Thyroid gland (tissue), 4 donors: ENCODE measurements at places on chromosomes 5 and 9. TPM values are rescaled to one million over a fixed set of nuclear protein-coding genes. Genes with fewer than 3 reads are reported as not detected.
A peak's percentile ranks its signal among the peaks of the same experiment; 100 is the strongest.

GRCh38 chr5:155772009-155772662, 554.8 kb upstream of the SGCD start:
- no peak overlapping the region for H3K4me3 ChIP-seq
- H3K36me3 ChIP-seq, result no peaks in the 10 kb centered on the region
- no peak overlapping the region for H3K27ac ChIP-seq
- H3K4me1 ChIP-seq, result no peaks in the 10 kb centered on the region
- no peaks in the 10 kb centered on the region for H3K27me3 ChIP-seq

DNA sequence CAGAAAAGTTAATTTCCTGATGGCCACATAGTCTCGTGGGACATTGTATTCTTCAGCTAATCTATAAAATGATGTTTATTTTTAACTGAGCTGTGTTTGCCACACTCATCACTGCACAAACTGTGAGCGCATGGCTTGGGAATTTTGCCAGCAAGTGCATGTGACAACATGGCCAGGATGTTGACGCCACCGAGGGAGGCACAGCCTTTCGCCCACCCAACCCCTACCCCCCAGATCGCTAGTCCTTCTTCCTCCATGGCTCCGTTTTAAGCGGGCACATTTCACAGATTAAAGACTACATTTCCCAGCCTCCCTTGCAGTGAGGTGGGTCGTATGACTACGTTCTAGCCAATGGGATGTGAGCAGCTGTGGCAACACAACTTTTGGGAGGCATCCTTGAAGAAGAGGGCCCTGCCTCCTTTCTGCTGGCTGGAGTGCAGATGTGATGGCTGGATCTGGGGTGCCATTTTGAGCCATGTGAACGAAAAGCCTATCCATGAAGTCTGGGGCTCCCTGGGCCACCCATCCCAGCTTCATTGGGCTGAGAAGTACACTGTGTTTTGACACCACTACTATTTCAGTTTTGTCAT, 7.9 kb downstream of the NRARP start:
- no peak overlapping the region for H3K4me3 ChIP-seq
- no peaks in the 10 kb centered on the region for H3K36me3 ChIP-seq
- H3K27ac ChIP-seq, result no peak overlapping the region
- peaks cover 1% of the 10 kb centered on the region for H3K4me1 ChIP-seq

DNA sequence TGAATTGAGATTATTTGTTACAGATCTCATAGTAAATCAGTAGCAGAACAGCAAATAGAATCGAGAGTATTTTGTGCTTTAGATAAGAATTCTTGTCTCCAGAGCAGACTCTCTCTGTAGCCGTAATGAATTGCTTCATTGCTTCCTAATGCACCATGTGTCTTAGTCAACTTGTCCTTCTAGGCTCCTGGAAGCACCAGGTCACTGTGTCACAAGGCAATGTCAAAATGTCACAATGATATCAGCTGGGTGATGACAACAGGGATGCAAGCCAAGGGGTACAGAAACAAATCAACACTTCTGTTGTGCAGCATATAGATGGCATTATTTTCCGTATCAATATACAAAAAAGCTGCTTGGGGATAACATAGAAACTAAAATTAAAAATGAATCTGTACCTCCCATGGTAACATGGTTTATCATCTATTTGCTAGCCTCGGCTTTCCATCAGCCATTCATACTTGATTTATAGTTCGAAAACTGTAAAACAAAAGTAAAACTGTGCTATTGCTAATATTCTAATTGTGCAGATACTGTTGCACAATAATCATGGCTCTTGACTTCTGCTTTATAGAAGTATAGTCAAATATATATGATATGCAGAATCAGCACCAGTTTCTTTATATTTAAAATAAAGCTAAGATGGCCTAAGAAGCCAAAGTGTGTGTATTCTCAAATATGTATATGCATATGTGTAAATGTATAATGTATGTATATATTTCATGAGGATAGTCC, 435.9 kb upstream of the TLE4 start:
- no peak overlapping the region for H3K27ac ChIP-seq
- H3K4me3 ChIP-seq, result no peak overlapping the region
- no peaks in the 10 kb centered on the region for H3K4me1 ChIP-seq
- no peaks in the 10 kb centered on the region for H3K36me3 ChIP-seq

DNA sequence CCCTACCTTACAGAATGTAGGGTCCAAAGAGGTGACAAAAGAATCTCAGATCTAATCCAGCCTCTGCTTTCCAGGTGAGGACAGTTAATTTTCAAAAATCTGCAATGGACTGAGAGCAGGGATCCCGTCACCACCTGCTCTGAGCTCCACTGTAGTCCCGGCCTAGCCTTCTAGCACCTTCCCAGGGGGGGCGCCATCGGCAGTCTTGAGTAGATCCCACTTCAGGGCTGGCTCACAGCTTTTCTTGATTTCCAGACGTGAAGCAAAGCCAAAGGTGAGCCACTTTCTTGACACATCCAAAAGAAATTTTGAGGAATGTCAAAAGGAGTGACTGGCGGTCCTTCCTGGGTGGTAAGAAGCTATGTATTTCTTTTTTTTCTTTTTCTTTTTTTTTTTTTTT, 114.1 kb downstream of the SYK start:
- peak; percentile 67 for DNase-seq
- H3K27me3 ChIP-seq, result no peaks in the 10 kb centered on the region
- peaks cover 27% of the 10 kb centered on the region for H3K4me1 ChIP-seq
- H3K4me3 ChIP-seq, result no peak overlapping the region

- no peak overlapping the region for H3K4me3 ChIP-seq
- H3K36me3 ChIP-seq, result no peaks in the 10 kb centered on the region
- H3K27me3 ChIP-seq, result no peaks in the 10 kb centered on the region
These were observed 82.9 kb downstream of the ADGRV1 start for GRCh38 chr5:90641528-90641927.

DNA sequence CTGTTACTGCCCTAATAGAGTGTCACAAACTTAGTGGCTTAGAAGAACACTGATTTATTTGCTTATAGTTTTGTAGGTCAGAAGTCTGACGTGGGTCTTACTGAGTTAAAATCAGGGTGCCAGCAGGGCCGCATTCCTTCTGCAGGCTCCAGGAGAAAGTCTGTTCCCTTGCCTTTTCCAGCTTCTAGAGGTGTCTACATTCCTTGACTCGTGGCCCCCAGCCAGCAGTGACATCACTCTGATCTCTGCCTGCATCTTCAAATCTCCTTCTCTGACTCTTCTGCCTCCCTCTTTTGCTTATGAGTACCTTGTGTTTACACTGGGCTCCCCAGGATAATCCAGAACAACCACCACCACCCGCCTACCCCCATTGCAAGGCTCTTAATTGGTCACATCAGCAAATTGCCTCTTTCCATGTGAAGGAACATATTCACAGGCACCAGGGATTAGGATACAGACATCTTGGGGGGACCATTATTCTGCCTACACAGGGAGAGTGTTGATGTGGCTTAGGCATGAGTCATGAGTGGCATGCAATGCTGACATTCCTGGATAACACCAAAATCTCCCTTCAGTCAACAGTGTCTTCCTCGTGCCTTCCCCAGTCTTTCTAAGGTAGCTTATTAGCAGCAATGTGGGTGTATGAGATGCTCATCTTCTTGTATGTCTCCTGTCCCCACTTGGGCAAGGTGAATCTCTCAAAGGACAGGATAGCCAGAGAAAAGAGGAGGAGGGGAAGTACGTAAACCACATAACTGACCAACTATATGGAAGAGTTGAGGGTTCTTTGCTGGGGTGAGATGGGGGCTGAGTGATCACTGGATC, 24.4 kb downstream of the CYFIP2 start:
- no peaks in the 10 kb centered on the region for H3K36me3 ChIP-seq
- no peak for DNase-seq
- no peaks in the 10 kb centered on the region for H3K27me3 ChIP-seq
- no peak overlapping the region for H3K4me3 ChIP-seq
- no peak overlapping the region for H3K27ac ChIP-seq
- H3K4me1 ChIP-seq, result no peaks in the 10 kb centered on the region

- H3K4me3 ChIP-seq, result no peak overlapping the region
- DNase-seq, result no peak
- no peak overlapping the region for H3K27ac ChIP-seq
- H3K27me3 ChIP-seq, result no peaks in the 10 kb centered on the region
These were observed 137.3 kb downstream of the PHF2 start for GRCh38 chr9:93713716-93714115.

GRCh38 chr5:96904054-96904931, 28.0 kb downstream of the ERAP2 start:
- H3K4me3 ChIP-seq, result no peak overlapping the region
- H3K27ac ChIP-seq, result no peak overlapping the region
- no peaks in the 10 kb centered on the region for H3K4me1 ChIP-seq
- H3K27me3 ChIP-seq, result no peaks in the 10 kb centered on the region

DNA sequence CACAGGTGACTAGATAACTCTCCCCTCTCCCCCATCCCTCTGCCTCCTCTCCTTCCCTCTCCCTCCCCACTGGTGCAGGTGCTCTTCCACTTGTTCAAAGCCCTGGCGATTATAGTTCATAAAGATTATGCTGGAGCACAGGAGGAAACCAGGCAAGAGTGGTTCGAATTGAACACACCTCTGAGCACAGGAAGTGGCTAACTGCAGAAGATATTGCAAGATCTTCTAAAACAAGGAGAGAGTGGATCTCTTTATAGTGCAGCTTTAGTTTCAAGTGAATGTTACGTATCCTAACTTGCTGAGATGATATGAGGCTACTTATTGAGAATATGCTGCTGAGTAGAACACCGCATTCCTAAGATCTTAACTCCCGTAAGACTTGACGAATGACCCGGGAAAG, 178.4 kb downstream of the GOLPH3 start:
- H3K36me3 ChIP-seq, result no peaks in the 10 kb centered on the region
- no peak for DNase-seq
- no peaks in the 10 kb centered on the region for H3K27me3 ChIP-seq
- H3K27ac ChIP-seq, result no peak overlapping the region
- H3K4me3 ChIP-seq, result no peak overlapping the region

- H3K4me1 ChIP-seq, result no peaks in the 10 kb centered on the region
- H3K4me3 ChIP-seq, result no peak overlapping the region
- no peaks in the 10 kb centered on the region for H3K36me3 ChIP-seq
These were observed 59.1 kb upstream of the TBC1D2 start for GRCh38 chr9:98314381-98315066.

GRCh38 chr9:128689820-128690683, 1.0 kb downstream of the SET start:
- peak; percentile 38 for DNase-seq
- H3K36me3 ChIP-seq, result peaks cover 34% of the 10 kb centered on the region
- H3K4me1 ChIP-seq, result peaks cover 30% of the 10 kb centered on the region
- no peaks in the 10 kb centered on the region for H3K27me3 ChIP-seq

- no peaks in the 10 kb centered on the region for H3K36me3 ChIP-seq
- H3K27ac ChIP-seq, result no peak overlapping the region
- no peak overlapping the region for H3K4me3 ChIP-seq
These were observed 545.2 kb upstream of the ACO1 start for GRCh38 chr9:31839273-31839672.

- no peaks in the 10 kb centered on the region for H3K27me3 ChIP-seq
- no peaks in the 10 kb centered on the region for H3K4me1 ChIP-seq
- no peak overlapping the region for H3K4me3 ChIP-seq
- no peak overlapping the region for H3K27ac ChIP-seq
- no peak for DNase-seq
These were observed 311.8 kb downstream of the DNAH5 start for GRCh38 chr5:13632676-13633075.

DNA sequence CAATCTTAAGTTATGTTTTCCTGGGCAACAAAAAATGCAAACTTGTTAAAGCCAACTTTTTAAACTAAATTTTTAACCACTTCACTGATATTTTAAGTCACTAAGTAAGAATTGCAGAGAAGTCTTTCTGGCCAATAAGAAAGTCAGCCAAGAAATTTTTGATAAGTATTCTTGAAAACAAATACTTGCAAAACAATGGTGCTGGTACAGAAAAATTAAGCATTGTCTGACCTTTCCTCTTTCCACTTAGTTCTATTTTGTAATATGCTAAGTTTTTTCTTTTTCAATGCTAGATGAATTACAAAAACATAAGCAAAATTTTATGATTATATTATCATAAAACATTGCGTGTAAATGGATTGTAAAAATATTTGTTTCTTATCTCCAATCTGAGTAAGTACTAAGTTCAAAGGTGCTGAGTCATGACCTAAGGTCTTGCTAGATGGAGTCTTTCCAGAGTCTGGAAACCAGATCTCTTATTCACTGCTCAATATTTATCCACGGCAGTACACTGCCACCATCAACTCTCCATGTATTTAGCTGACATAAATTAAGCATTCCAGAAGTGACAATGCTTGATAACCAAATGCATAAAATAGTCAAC, 139.7 kb downstream of the MEF2C start:
- H3K4me3 ChIP-seq, result no peak overlapping the region
- peaks cover 16% of the 10 kb centered on the region for H3K4me1 ChIP-seq
- peak overlapping the region; percentile 2 for H3K27ac ChIP-seq
- H3K36me3 ChIP-seq, result no peaks in the 10 kb centered on the region
- DNase-seq, result no peak
- H3K27me3 ChIP-seq, result no peaks in the 10 kb centered on the region

- H3K4me3 ChIP-seq, result no peak overlapping the region
- H3K36me3 ChIP-seq, result no peaks in the 10 kb centered on the region
- no peaks in the 10 kb centered on the region for H3K27me3 ChIP-seq
- no peak overlapping the region for H3K27ac ChIP-seq
These were observed 25.6 kb upstream of the OTULINL start for GRCh38 chr5:14556015-14556414.

- no peak for DNase-seq
- no peaks in the 10 kb centered on the region for H3K27me3 ChIP-seq
- H3K36me3 ChIP-seq, result no peaks in the 10 kb centered on the region
- H3K27ac ChIP-seq, result no peak overlapping the region
These were observed 90.4 kb downstream of the PJA2 start for GRCh38 chr5:109319351-109319750.

- no peaks in the 10 kb centered on the region for H3K36me3 ChIP-seq
- no peaks in the 10 kb centered on the region for H3K4me1 ChIP-seq
- H3K27me3 ChIP-seq, result no peaks in the 10 kb centered on the region
- no peak overlapping the region for H3K27ac ChIP-seq
- no peak for DNase-seq
These were observed 234.0 kb downstream of the IRX2 start for GRCh38 chr5:2517451-2517850.

GRCh38 chr5:137126829-137127228, 372.3 kb downstream of the SPOCK1 start:
- H3K4me3 ChIP-seq, result no peak overlapping the region
- no peaks in the 10 kb centered on the region for H3K4me1 ChIP-seq
- H3K36me3 ChIP-seq, result no peaks in the 10 kb centered on the region
- no peak for DNase-seq
- no peak overlapping the region for H3K27ac ChIP-seq

GRCh38 chr5:143312822-143313221, 90.7 kb downstream of the NR3C1 start:
- no peaks in the 10 kb centered on the region for H3K27me3 ChIP-seq
- peaks cover 37% of the 10 kb centered on the region for H3K4me1 ChIP-seq
- H3K4me3 ChIP-seq, result no peak overlapping the region
- H3K27ac ChIP-seq, result no peak overlapping the region

- H3K27ac ChIP-seq, result no peak overlapping the region
- no peaks in the 10 kb centered on the region for H3K36me3 ChIP-seq
- no peaks in the 10 kb centered on the region for H3K27me3 ChIP-seq
- DNase-seq, result no peak
- no peaks in the 10 kb centered on the region for H3K4me1 ChIP-seq
These were observed 728.8 kb downstream of the NR2F1-AS1 start for GRCh38 chr5:92852219-92852618.

The SLC23A1 gene
- total RNA-seq, result not detected

The ALDH7A1 gene
- total RNA-seq, result 57.3 TPM

The LCN2 gene
- 10.6 TPM for total RNA-seq

The ROR2 gene
- 15.9 TPM for total RNA-seq

The KCNMB1 gene
- 0.20 TPM for total RNA-seq

The INPP5E gene
- 21.3 TPM for total RNA-seq

The FBXW11 gene
- 76.6 TPM for total RNA-seq

The SEMA5A gene
- 3.0 TPM for total RNA-seq

The MARCOL gene
- total RNA-seq, result not detected

The RNF183 gene
- not detected for total RNA-seq
